ENCODE measurements at places on chromosomes 3 and 15.
A peak's percentile ranks its signal among the peaks of the same experiment; 100 is the strongest.

DNA sequence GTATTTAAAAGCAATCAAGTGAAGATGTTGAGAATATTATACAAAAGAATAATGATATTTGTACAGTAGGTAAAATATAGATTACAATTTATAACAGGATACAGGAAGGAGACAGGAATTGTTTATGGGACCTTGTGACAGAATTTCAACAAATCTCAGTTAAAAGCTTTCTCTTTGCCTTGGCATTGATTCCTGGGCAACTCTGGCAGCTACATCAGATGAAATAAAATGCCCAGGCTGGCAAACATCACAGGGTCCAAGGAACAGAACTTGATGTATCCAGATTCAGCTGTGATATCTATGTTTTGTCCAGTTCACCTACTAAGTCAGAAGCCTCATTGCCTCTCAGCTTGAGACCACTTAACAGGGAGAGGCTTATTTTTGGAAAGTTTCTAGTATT lies 473.1 kb downstream of the MCTP2 start:
- no peak for DNase-seq

GRCh38 chr3:160676547-160677303 lies at the start of gene ARL14:
ARL14 (plus strand) TSS chr3:160677160; CDS start chr3:160677347, 187 bp downstream.
- no peak for DNase-seq

GRCh38 chr3:144241404-144241803 lies 269.8 kb downstream of the DIPK2A start:
- no peak for DNase-seq

- DNase-seq = no peak
Observed at GRCh38 chr15:27648359-27648758, 450.8 kb downstream of the OCA2 start.

- DNase-seq = no peak
Observed at GRCh38 chr15:90058308-90058707, 44.0 kb downstream of the IDH2 start.

DNA sequence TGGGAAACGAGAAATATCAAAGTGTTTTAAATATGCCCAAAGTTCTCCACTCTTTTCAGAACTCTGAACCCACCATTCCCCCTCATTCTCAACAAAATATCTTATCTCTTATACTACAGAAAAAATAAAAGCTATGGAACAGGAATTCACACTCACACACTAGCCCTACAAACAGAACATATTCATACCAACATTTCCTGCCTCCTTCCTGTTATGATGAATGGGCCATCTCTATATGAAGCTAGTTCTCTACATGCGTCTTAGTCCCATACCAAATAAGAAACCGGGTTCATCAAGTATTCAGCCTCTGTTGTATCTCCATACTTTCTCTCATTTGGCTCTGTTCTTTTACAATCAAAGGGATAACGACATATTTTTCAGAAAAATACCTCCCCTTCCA lies 72.6 kb downstream of the PLSCR2 start:
- no peak for DNase-seq

DNA sequence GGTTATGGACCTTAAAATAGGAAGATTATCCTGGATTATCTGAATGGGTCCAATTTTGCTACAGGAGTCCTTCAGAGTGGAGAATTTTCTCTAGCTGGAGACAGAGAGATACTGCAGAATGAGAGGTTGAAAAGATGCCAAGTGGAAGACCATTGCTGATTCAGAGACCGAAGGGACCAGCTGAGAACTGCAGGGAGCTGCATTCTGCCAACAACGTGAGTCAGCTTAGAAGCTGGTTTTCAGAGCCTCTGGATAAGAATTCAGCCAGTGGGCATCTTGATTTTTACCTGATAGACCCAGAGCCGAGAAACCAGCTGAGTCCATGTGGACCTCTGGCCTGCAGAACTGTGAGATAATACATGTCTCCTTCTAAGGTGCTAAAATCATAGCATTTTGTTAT lies 234.0 kb downstream of the NR2F2 start:
- no peak for DNase-seq

GRCh38 chr15:24075420-24076089 lies 388.4 kb upstream of the NDN start:
- no peak for DNase-seq

- DNase-seq = no peak
Observed at GRCh38 chr3:50649451-50649931, 25.2 kb upstream of the DOCK3 start.

DNA sequence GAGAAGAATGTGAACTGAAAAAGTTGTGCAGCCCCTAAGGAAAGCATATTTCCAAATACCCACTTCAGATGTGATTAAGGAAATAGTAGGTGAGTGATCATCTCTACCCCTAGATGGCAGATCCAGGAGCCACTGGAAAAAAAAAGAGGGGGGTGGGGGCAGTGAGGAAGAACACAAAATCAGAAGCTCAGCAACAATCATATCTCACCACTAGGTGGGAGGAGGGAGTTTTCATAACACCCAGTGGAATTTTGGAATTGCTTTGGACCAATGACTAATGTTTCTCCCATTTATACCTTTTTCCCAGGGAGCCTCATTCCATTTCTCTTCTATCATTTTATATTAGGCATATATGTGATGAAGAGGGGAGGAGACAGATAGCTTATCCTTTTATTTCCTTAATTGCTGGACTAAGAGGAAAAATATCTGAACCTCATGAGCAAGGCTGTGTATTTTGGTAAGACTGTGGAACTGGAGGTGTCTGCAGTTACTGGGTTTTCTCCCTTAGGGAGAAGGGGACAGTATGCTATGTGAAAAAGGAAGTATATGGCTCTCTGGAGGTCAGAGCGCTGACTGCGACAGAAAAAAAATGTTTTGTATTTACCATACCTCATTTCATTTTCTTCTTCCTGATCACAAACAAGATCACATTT lies 363.4 kb downstream of the GAP43 start:
- peak; percentile 75 for DNase-seq

DNA sequence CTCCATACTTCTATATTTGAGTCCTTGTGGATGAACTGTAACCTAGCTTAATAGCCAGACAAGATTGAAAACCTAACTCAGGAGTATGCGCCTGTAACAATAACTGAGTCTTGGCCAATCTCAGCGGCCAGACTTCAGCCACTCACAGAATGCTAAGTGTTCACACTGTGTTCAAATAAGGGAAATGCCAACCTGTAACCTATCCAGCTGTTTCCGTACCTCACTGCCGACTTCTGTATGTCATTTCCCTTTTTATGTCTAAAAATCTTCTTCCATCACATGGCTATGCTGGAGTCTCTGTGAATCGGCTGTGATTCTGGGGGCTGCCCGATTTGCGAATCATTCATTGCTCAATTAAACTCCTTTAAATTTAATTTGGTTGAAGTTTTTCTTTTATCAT lies 169.2 kb downstream of the NFKBIZ start:
- no peak for DNase-seq

DNA sequence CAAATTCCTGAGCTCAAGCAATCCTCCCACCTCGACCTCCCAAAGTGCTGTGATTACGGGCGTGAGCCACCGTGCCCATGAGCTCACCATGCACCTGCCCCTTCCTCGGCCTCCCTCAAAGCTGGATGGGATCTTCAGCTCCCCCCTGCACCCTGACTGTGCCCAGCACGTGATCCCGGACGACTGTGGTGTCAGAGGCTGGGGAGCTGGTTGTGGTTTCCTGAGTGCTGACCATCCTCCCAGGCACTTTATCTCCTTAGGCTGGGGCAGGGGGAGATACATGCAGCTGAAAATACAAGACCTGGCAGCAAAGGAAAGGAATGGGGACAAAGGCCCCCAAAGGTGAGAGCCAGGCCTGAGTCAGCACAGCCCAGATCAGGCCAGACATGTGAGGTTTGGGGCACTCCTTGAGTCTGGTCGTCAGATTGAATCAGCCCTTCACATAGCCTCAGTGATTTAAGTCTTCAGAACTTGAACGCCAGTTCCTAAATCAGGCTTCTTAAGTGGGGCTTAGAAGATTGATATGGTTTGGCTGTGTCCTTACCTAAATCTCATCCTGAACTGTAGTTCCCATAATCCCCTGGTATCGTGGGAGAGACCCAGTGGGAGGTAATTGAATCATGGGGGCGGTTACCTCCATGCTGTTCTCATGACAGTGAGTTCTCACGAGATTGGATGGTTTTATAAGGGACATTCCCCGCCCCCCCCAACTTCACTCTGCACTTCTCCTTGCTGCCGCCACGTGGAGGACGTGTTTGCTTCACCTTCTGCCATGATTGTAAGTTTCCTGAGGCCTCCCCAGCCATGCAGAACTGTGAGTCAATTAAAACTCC lies 35.8 kb downstream of the PRKCD start:
- no peak for DNase-seq

GRCh38 chr3:34248352-34248751 lies 449.9 kb downstream of the PDCD6IP start:
- no peak for DNase-seq

DNA sequence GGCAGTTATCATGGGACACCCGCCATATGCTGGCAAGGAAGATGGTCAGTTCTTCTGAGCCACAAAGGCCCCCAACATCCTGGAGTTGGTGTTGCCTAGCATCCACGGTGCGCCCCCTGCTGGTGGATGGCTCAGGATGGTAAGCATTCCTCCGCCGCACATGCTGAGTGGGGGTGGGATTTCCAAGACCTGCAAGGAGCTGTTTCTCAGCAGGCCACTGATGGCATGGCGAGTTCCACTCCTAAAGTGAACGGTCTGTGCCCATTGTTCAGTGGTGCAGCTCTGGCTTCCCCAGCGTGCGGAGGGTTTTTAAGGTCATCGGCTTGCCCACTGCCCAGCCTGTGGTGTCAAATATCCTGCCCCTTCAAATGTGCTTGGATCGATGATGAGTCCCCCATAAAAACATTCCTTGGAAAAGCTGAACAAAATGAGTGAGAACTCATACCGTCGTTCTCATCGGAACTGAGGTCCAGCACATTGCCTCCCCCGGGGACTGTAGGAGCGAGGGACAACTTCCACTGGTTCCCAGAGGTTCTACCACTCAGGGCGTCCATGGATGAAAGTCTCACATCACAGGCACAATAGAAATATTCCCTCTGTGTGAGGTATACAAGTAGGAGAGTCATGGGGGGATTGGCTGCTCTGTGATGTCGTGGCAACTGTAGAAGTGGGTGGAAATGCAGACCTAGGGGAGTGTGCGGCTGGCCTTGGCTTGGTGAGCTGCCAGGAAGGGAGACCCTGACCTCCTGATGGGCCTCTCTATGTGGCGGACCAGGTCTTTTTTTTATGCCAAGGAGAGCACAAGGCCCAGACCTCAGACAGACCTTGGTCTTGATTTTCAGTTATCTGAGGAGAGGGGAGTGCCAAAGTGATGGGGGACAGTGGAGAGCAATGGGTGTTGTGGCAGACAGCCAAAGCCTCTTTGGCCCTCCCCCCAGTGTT lies 102.0 kb downstream of the SNRPN start:
- no peak for DNase-seq

GRCh38 chr15:33155691-33156420 lies 38.7 kb downstream of the FMN1 start:
- DNase-seq = no peak

- DNase-seq = peak; percentile 63
Observed at GRCh38 chr3:159840703-159841299, 147.8 kb upstream of the IL12A start.

GRCh38 chr3:3991598-3991997 lies 192.4 kb downstream of the LRRN1 start:
- DNase-seq = no peak

Data from cerebellar cortex (tissue), 1 donor.